Panc1 (cell line): ENCODE measurements at places on chromosomes 2 and 18. TPM values are rescaled to one million over a fixed set of nuclear protein-coding genes. Genes with fewer than 3 reads are reported as not detected.

GRCh38 chr2:39755466-39755865 lies 23.6 kb downstream of the THUMPD2 start:
- no peak for DNase-seq

DNA sequence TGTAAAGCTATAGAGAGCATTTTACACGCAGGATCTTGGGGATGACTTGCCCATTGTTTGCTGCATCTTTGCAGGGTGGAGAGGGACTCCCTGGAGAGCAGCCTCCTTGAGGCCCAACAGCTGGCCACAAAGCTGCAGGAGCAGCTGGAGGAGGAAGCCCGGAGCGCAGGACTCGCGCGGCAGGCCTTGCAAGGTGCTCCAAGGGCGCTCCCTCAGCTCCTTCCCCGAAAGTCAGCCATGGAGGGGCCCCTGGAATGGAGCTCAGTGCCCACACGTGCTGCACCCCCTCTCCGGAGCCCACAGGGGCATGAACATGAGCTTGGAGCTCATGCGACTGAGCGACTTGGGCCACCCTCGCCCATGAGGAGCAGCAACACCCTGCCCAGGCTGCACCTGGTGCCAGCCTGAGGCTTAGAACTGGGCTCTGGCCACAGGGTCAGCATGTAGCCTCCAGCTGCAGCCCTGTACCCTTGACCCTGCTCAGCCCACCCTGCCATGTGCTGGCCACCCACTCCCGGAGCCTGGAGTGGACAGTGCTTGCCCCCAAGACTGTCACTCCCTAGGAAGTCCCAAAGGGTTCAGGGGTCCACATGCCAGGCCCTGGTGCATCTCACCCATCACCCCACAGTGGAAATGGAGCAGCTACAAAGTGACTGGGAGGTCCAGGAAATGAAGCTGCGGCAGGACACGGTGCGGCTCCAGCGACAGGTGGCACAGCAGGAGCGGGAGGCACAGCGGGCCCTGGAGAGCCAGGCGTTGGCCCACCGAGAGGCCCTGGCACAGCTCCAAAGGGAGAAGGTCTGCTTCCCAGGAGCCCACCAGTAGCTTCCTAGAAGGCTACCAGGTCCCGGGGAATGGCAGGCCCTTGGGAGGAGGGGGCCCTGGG lies 43.0 kb downstream of the CROCC2 start:
- DNase-seq = no peak

GRCh38 chr18:23784832-23785245 lies 95.6 kb downstream of the LAMA3 start:
- no peak for DNase-seq

Gene TMEM169
- total RNA-seq = 0.74 TPM

GRCh38 chr2:69097891-69098655 lies 85.1 kb downstream of the ANTXR1 start:
- no peak for DNase-seq

DNA sequence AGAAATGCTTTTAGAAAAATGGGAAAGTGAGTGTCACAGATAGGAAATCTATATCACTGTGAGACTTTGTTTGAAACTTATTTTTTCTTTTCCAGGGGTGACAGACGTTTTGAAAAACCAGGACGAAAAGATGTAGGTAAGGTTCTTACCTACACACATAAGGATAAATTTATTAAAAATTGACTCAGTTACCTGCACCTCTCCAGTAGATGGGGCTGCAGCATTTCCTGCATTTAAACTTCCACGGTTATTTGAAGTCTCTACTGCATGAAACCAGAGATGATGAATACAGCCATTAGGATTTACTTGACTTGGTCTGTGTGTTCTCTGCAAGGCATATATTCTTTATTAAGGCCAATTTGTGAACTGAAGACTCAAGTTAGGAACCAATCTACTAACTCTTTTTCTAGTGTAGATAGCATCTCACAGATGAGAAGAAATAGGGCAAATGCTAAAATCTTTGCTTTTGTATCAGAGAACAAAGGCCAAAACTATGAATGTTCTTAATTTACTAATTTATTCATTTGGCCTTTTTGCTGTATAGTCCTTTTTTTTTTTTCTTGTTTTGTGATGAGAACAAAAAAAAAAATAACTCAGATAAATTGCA lies 15.0 kb downstream of the KCNJ13 start:
- DNase-seq = peak; percentile 4

- no peak for DNase-seq
Measured at GRCh38 chr2:191869781-191870180, 22.9 kb upstream of the CAVIN2 start.

DNA sequence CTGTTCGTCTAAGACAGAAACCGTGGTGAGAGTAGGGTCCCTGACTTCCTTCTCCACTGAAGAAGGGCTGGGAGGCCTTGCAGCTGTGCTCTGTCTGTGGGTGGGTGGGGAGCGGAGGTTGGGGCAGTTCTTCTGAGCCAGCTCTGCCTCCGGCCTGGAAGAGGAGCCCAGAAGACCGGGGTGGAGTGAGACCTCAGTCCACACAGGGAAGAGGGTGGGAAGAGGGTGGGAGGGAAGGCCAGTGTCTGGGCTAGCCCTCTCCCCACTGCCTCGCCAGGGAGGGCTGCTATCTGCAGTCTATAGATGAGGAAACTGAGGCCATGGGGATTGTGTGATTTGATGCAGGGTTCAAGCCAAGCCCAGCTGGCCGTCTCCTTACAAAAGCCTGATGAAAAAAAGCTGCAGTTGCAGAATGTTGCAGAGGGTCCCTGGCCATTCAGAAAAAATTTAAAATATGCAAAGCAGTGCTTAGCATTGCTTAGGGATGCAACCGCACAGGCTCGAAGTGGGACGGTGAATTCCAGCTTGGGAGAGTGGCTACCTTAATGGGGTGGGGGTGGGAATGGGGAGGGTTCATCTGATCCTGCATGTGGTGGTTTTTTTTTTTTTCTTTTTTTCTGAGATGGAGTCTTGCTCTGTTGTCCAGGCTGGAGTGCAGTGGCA lies 181.6 kb upstream of the HS6ST1 start:
- DNase-seq = no peak

DNA sequence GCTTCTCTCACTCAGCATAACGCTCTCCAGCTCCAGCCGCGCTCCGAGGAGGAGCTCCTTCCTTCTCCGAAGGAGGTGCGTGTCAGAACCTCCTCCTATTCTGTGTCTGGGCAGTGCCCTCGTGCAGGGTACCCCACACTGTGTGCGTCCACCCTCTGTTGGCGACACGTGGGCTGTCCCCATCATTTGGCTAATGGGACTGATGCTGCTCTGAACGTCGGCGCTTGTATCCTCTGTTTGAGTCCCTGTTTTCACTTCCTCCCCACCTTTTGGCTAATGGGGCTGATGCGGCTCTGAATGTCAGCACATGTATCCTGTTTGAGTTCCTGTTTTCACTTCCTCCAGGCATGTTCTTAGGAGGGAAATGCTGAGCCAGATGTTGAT lies 22.2 kb downstream of the KCNG2 start:
- no peak for DNase-seq

- DNase-seq = no peak
Measured at GRCh38 chr2:217714287-217714751, 288.5 kb downstream of the TNS1 start.

Gene AMER3
- total RNA-seq = not detected

Gene RGPD3
- 0.31 TPM for total RNA-seq

- no peak for DNase-seq
Measured at GRCh38 chr18:10928772-10929373, 220.5 kb downstream of the PIEZO2 start.

GRCh38 chr2:2505604-2506003 lies 174.5 kb upstream of the MYT1L start:
- DNase-seq = no peak

- no peak for DNase-seq
Measured at GRCh38 chr2:4464634-4465266, 761.4 kb downstream of the DCDC2C start.

Gene PRKCE
- total RNA-seq = 14.0 TPM

Gene CGREF1
- total RNA-seq = 10.1 TPM

DNA sequence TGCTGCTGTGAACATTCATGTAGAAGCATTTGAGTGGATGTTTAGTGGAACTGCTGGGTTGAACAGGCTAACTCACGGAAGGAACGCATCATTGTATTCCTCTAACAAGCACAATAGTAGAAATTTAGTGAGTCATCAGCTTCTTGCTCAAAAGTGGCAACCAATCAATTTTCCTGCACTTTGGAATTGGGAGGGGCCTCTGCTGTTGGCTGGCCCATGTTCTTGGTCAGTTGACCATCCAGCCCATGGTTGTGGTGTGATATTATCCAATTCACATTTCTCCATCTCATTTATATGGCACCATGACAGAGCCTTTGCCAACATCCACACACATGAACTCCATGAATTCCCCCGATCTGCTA lies 95.0 kb downstream of the TNFRSF11A start:
- no peak for DNase-seq

Gene MATN3
- 3.5 TPM for total RNA-seq

Gene SLC9A2
- 4.1 TPM for total RNA-seq

DNA sequence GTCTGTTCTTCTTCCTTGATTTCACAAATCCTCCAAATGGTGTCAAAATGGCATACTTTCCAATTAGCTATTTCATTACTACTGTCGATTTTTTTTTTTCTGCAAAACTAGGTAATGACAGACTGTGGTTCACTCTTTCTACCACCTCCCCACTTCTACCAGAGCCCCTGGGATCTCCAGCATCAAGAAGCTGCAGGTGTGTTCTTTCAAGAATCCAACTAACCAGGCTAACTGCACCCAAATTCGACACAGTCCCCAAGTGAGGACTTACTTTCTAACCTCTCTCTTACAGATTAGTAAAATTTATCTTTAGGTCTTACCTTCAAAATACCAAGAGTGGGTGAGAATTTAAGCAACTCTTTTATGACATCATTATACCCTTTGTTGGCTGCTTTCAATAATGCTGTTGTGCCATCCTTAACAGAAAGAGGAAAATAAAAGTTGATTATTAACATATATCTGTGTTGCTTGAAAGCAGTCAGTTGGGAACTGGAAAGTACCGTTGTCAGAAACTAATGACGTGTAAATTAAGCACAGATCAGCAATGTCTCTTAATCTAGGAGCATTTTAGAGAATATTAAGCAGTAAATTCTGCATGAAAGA lies 31.2 kb upstream of the NPC1 start:
- no peak for DNase-seq

- no peak for DNase-seq
Measured at GRCh38 chr2:119475857-119476244, 44.2 kb downstream of the TMEM37 start.

DNA sequence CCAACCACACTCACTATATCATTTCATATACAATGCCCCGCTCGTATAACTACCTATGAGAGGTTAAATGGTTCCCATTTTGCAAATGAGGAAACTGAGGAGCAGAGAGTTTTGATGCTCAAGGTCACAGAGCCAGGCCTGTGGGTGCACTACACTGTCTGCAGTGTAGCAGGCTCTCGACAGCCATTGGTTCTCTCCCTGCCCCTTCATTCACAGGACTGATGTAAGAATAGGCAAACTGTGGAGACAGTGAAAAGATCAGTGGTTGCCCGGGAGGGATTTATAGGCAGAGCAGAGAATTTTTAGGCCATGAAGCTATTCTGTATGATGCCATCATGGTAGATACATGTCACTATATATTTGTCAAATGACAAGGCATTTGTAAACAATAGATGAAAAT lies 39.0 kb upstream of the LBH start:
- no peak for DNase-seq

Gene DHRS9
- 0.21 TPM for total RNA-seq

DNA sequence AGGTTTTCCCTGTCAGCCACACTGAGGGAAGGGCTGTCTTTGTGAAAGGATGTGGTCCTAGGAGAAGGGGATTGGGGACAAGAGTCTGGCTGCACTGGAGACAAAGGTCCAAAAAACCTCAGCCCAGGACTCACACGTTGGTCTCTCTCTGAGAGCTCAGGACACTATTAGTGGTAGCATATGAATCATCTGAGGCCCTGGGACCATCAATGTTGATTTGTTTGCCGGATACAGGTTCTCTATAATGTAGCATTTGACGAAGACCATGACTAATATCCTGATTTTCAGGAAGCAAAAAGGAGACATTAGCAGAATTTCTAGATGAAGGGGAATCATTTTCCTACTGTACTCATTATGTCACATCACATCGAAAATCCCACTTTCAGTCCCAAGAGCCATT lies 22.2 kb upstream of the DNAH6 start:
- DNase-seq = no peak

GRCh38 chr2:25252291-25253152 lies 84.1 kb upstream of the POMC start:
- DNase-seq = no peak

Gene GPR75
- 2.5 TPM for total RNA-seq

DNA sequence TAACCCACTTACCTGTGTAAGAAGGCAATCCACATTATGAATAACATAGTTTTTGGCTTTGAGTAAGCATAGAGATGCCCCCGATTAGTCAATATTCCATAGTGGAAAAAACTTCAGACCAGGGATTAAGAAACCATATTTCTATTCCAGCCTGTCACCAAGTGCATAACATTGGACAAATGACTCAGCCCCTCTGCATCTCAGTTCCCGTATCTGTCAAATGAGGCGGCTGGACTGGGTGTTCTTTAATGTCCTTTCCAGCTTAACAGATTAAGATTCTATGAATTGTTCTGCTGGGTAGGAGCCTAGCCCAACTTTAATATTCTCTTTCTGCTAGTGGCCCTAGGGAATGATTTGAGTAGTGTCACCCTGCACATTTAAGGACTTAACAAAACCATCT lies 11.8 kb upstream of the FTCDNL1 start:
- no peak for DNase-seq

GRCh38 chr2:218081063-218081462 lies 12.0 kb downstream of the RUFY4 start:
- DNase-seq = no peak

- no peak for DNase-seq
Measured at GRCh38 chr2:156065912-156066311, 266.6 kb downstream of the NR4A2 start.

Gene CTLA4
- total RNA-seq = 0.08 TPM

GRCh38 chr18:40356168-40356567 lies 1598.9 kb upstream of the PIK3C3 start:
- DNase-seq = no peak
